ENCODE measurements at places on chromosomes 4 and X. TPM values are rescaled to one million over a fixed set of nuclear protein-coding genes. Genes with fewer than 3 reads are reported as not detected.

The EDNRA gene
- total RNA-seq, result not detected

The RBM47 gene
- 0.87 TPM for total RNA-seq

The H2BW2 gene
- not detected for total RNA-seq

The LRAT gene
- not detected for total RNA-seq

The LANCL3 gene
- 0.08 TPM for total RNA-seq

The CENPC gene
- total RNA-seq, result 10.2 TPM

The ADGRG4 gene
- total RNA-seq, result not detected

The NPY1R gene
- not detected for total RNA-seq

The ASB12 gene
- total RNA-seq, result not detected

The SLC38A5 gene
- total RNA-seq, result 282 TPM

The SYN1 gene
- 0.43 TPM for total RNA-seq

The VSIG4 gene
- 0.21 TPM for total RNA-seq

Data from activated T-cell treated with anti-CD3 and anti-CD28 coated beads, Interleukin-2, amount 50 U/mL, for 4 hours (primary cell).